ENCODE measurements at places on chromosomes 6 and 20.

- DNase-seq = no peak
These were observed 9.8 kb downstream of the EPM2A start for GRCh38 chr6:145725570-145725969.

- no peak for DNase-seq
These were observed 28.3 kb upstream of the CTAGE9 start for GRCh38 chr6:131739136-131739535.

GRCh38 chr20:38730989-38731737 lies 6.9 kb downstream of the SLC32A1 start:
- peak; percentile 55 for DNase-seq

GRCh38 chr20:11235058-11235457 lies 561.3 kb upstream of the JAG1 start:
- DNase-seq = no peak

GRCh38 chr20:833121-833449 lies 430 bp upstream of the FAM110A start:
- DNase-seq = no peak

- no peak for DNase-seq
These were observed 53.7 kb upstream of the TMX4 start for GRCh38 chr20:8073024-8073832.

- no peak for DNase-seq
These were observed 103.7 kb upstream of the MTHFD1L start for GRCh38 chr6:150761771-150762170.

- no peak for DNase-seq
These were observed 610.4 kb upstream of the IMPG1 start for GRCh38 chr6:76682842-76683241.

DNA sequence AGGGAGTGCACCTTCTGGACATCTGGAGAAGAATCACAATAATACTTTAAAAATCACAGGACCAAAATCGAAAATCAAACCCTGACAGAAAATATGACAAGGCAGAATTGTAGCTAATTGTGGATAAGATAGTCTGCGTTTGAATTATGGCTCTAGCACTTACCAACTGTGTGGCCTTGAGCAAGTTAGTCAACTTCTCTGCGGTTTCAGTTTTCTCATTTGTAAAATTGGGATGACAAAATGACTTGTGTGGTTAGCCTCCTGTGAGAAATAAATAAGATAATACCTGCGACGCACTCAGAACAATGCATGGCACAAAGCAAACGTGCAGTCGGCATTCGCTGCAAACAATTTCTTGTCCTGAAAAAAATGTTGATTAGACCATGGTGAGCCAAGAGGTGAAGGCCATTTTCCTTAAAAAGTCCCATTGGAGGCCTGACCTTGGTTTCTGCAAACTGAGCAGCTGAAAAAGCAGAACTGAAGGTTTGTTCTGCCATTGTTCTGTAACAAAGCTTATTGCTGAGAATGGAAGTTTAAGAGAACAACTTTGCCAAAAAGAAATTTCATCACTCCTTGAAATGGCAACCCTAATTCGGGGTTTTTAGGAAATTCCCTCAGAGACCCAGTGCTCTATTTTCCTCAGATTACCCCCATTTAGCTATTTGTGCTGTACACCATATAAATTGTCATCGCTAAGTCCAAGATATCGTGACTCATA lies 266.3 kb downstream of the ERMARD start:
- no peak for DNase-seq

DNA sequence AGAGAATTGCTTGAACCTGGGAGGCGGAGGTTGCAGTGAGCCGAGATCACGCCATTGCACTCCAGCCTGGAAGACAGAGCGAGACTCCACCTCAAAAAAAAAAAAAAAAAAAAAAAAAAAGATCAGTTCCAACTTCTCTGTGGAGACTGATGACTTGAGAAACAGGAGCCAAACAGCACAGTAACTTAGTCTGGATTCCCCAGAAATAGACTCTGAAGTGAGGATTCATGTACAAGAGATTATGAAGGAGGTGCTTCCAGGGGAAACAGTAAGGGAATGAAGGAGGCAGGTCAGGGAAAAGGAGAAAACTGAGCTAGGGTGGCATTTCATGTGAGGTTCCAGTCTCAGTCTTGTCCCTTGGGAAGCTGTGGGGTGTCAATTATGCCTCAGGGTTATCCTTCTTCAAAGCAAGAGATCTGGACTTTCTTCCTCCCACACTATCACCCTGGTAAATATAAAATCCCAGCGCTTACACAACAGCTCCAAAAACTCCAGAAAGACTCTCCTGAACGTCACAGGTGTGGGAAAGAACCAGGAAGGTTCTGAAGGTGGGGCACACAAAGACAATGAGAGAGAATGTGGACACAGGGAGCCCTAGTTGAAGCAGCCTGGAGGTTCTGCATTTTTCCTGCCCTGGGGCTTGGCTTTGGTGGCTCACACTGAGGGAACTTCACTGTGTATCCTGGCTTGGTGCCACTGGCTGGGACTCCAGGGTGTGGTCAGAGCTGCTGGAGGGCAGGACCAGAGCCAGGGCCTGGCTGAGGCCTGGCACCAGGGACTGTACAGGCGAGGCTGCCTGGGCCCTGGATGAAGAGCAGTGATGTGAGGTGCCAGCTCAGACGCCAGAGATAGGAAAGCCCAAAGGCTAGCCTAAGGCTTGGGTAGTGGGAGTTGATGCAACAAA lies 46.8 kb downstream of the PCNA start:
- DNase-seq = no peak

DNA sequence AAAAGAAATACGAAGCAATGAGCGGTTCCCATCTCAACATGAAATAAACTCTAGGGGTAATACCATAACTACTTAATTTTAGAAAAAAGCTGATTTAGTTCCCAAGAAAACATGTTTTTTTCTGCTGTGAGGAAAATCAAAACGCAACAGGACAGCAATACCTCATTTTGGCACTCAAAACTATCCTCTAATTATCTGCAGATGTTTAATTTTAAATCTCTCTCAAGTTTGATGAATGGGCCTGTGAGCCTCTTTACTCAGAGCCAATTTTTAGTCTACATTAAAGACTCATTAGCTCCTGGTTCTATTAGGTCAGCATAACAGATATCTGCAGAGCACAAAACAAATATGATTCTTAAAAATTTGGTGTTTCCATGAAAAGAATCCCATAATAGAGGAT lies 28.1 kb downstream of the RNF24 start:
- no peak for DNase-seq

DNA sequence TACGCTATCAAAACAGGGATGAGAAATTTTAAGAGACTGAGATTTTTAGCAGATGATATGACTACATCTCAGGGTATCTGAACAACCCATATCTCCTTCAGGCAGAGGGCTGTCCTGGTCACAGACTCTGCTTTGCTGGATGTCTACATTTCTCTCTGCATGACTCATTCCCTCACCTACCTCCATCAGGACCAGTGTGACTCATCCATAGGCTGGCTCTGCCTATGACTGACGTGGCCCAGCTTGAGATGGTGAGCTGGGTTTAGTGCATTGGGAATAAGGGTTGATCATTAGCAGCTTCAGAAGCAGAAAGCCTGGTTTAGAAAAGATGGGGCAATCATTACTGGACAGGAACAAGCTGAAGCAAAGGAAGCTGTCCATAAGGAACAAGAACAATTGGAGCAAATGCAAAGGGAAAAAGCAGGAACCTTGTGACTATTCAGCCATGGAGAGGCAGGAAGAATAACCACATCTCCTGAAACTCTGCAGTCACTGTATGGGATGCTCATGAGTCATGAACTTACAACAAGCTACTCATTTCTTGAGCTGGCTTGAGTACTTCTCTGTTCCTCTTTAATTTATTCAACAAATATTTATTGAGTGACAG lies 86.4 kb upstream of the CBLN4 start:
- DNase-seq = no peak

DNA sequence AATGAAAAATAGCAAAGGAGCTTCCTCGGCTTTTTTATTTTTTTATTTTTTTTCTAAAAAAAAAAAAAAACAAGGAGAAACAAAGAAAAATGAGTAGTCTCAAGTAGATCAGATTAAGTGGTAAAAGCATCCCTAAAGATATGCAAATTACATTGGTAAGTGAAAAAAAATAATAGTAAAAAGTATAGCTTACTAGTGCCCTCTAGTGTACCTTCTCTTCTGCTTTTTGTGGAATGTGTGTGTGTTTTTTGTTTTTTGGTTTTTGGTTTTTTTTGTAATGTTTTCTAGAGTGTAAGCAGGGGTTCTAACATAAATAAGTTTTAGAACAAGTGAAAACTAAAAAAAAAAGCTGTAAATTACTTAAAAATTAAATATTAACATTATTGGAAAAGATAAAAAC lies 1062.0 kb downstream of the HACE1 start:
- no peak for DNase-seq

DNA sequence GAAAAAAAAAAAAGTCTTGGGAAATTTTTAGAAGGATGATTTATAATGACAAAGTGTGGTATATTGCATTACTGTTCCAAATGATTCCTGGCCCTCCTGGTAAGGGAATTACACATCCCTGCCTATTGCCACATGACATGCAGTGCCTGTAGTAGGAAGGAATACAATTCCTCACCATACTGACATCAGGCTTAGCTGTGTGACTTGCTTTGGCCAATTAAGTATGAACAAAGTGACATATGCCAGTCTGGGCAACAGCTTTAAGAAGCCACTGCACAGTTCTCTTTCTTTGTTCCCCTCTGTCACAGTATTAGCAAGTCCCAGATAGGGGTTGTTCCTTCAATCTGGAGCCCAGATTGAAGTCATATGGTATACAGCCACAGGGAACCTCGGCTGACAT lies 100.5 kb downstream of the KIF13A start:
- no peak for DNase-seq

- DNase-seq = no peak
These were observed 189.7 kb downstream of the PACRG start for GRCh38 chr6:162917506-162917905.

GRCh38 chr6:110556317-110557110 lies 80.1 kb upstream of the SLC22A16 start:
- DNase-seq = no peak

DNA sequence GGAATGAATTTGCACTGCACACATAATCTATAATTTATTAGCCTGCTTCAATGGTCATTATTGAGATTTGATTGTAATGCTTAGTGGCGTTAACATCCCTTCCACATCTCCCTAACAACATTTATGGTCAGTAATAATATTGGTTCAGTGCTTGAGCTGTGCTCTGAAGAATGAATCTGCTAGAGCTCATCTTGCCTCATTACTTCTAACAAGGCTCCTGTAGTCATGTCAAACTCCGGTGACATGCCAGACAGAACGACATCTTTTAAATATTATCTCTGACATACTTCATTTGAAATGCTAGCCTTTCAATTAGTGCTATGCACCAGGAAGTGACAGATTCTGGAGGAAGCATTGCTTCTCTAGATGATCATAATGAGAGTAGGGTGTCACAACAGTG lies 240.3 kb upstream of the BTBD3 start:
- DNase-seq = no peak

DNA sequence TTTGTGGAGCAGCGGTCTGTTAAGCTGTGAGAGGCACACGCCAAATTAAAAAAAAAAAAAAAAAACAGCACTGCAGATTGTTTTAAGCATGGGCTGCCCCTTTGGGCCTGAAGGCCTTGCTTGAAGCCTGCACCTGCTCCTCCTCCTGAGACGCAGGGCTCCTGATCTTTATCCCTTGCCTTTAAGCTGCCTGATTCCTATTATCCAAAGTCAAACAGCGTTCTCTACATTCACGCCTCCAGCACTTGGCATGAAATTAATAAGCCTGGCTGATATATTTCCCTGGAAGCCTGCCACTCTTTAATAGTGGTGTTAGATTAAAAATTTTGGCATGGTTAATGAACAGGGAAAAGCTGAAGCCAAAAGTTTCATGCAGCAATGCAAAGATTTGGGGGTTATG lies 163.9 kb downstream of the FAXC start:
- DNase-seq = no peak

GRCh38 chr6:42302411-42302810 lies 84.8 kb upstream of the MRPS10 start:
- DNase-seq = no peak

GRCh38 chr6:152943260-152943897 lies 39.5 kb downstream of the FBXO5 start:
- DNase-seq = no peak

GRCh38 chr20:63740627-63741353 lies 1.2 kb downstream of the SLC2A4RG start:
- DNase-seq = no peak

DNA sequence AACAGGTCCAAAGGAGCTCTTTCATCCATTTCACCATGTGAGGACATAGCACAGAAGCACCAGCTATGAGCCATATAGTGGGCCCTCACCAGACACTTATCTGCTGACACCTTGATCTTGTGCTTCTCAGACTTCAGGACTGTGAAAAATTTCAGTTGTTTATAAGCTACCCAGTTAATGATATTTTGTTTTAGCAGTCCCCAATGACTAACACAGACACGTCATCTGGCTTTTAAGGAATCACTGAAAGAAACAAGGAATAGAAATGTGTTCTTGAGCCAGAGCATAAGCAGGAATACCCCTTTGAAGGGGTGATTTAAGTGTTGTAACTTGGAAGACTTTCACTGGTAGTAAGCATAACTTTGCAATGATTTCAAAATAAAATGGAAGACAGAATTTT lies 214.7 kb upstream of the PTCHD4 start:
- no peak for DNase-seq

DNA sequence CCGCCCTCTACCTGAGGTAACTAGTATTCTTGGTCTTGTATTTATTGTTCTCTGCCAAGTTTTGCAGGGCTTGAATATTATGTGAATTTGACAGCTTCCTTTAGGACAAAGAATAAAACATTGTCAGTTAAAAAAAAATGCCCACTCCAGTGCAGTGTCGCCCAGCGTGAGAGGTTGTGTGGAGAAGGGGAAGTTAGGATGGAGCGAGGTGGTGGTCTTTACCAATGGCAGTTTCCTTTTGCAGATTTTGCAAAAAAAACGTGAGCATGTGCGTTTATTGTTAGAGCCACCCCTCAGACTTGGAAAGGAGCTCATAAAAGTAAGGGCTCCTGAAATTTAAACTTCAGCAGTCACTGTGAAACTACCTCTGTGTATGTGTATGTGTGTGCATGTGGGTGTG lies 28.3 kb downstream of the UST start:
- DNase-seq = no peak

GRCh38 chr6:28336284-28337120 lies 554 bp upstream of the ZSCAN31 start:
- DNase-seq = no peak

GRCh38 chr6:27582928-27583725 lies 110.2 kb upstream of the ZNF184 start:
- no peak for DNase-seq

- DNase-seq = no peak
These were observed 193.7 kb downstream of the EYA2 start for GRCh38 chr20:47088335-47088734.

- DNase-seq = no peak
These were observed 66.0 kb upstream of the BTBD3 start for GRCh38 chr20:11851646-11852045.
